Stimulated activated naive B cell treated with anti-CD40 and anti-IgM and Interleukin-4, amounts not matched to agents 10 μg/mL and 1 μg/mL and 100 μg/mL, for 72 hours (primary cell): ENCODE measurements at places on chromosomes 2 and 18.

DNA sequence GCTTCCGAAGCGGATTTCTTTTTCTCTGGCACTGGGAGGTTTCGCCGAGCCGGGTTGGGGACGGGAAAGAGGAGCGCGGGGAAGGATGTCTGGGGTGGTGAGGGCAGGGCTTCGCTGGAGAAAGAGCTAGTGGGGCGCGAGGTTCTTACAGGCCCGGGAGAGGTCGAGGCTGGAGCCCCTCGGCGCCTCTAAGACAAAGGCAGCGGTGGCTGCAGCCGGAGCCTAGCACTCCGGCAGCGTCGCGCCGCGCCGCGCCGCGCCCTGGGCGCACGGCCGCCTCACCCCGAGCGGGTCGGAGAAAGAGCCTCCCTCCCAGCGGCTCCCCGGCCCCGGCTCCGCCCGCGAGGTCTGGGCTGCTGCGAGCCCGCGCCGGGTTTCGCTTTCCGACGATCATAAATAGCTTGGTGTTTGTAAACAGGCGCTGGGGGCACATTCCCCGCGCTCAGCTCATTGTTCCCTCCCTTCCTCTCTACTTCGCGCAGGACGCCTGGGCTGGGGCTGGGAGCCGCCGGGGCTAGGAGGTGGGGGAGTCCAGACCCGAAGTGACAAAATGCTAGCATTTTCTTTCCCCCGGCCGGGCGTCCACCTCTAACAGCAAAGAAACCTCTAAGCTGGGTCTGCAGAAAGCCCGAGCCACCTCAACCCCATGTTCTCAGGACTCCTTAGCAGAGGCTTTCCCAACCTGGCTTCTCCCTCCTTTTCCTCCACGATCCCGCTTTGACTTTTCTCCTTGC, 813 bp upstream of the MEIS1 start:
- H3K4me1 ChIP-seq, result peaks cover 29% of the 10 kb centered on the region
- H3K4me3 ChIP-seq, result peak overlapping the region; percentile 83
- H3K27me3 ChIP-seq, result peaks cover 68% of the 10 kb centered on the region

DNA sequence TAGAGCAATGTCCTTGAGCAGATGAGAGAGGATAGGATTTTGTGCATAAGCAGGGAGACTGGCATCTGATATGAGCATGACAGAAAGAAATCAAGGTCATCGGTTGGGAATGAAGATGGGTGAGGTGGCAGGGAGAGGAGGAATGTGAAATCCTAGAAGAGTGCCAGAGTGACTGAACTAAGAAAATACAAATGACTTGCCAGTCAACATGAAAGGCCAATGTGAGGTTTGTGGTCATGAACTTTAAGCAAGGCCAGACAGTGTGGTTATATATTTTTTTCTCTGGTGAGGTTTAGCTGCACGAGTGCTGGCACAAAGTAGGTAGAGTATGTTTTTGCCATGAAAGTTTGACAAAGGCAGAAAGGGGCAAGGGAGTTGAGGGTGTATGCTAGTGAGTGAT, 21.2 kb downstream of the QPCT start:
- peaks cover 11% of the 10 kb centered on the region for H3K4me1 ChIP-seq
- peaks cover 7% of the 10 kb centered on the region for H3K36me3 ChIP-seq
- peaks cover 12% of the 10 kb centered on the region for H3K27me3 ChIP-seq
- DNase-seq, result peak; percentile 32
- no peak overlapping the region for H3K4me3 ChIP-seq

GRCh38 chr2:240462707-240463273, 27.3 kb downstream of the GPC1 start:
- DNase-seq, result no peak
- peaks cover 8% of the 10 kb centered on the region for H3K36me3 ChIP-seq
- no peak overlapping the region for H3K27ac ChIP-seq
- H3K4me3 ChIP-seq, result no peak overlapping the region

GRCh38 chr2:237667893-237668292, 40.5 kb downstream of the LRRFIP1 start:
- H3K27ac ChIP-seq, result peak overlapping the region; percentile 70
- H3K4me1 ChIP-seq, result peaks cover 76% of the 10 kb centered on the region
- peaks cover 6% of the 10 kb centered on the region for H3K27me3 ChIP-seq
- no peak overlapping the region for H3K4me3 ChIP-seq
- H3K36me3 ChIP-seq, result peaks cover 23% of the 10 kb centered on the region

GRCh38 chr2:7205151-7205830, 288.1 kb downstream of the RNF144A start:
- H3K27me3 ChIP-seq, result peaks cover 8% of the 10 kb centered on the region
- H3K4me3 ChIP-seq, result no peak overlapping the region
- DNase-seq, result no peak
- no peaks in the 10 kb centered on the region for H3K36me3 ChIP-seq

DNA sequence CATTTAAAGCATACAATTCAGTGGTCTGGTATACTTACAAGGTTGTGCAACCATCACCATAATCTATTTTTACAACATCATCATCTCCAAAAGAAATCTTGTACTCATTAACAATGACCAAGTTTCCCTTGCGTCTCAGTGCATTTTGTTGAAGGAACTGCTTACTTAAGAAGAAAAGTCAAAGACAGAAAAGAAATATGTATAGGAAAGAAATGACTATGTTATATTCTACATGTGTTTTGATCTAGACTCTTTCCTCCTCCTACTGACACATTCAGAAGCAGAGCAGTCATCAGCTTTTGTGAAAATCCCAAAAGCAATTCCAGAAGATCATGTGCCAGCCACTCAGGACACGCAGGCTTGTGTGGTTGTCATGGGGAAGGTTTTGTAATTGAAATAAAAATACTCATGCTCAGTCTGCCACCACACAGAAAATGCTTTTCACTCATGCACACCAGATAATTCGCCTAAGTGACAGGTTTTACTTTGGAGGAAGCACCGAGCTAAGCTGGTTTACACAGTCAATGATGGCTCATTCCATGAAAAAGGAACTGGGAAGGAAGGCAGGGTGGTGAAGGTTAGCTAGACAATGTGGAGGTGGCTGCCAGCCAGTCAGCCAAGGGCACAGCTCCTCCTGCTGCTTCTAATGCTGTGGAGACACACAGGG, 158.5 kb upstream of the REV1 start:
- H3K4me1 ChIP-seq, result peaks cover 13% of the 10 kb centered on the region
- no peak overlapping the region for H3K27ac ChIP-seq
- H3K4me3 ChIP-seq, result no peak overlapping the region
- H3K27me3 ChIP-seq, result no peaks in the 10 kb centered on the region
- peaks cover 74% of the 10 kb centered on the region for H3K36me3 ChIP-seq

- DNase-seq, result no peak
- H3K4me3 ChIP-seq, result no peak overlapping the region
- no peak overlapping the region for H3K27ac ChIP-seq
- H3K27me3 ChIP-seq, result no peaks in the 10 kb centered on the region
- peaks cover 51% of the 10 kb centered on the region for H3K4me1 ChIP-seq
- peaks cover 3% of the 10 kb centered on the region for H3K36me3 ChIP-seq
Measured at GRCh38 chr2:43209204-43209717, 17.1 kb downstream of the ZFP36L2 start.

- peaks cover 24% of the 10 kb centered on the region for H3K27me3 ChIP-seq
- no peaks in the 10 kb centered on the region for H3K36me3 ChIP-seq
- no peak for DNase-seq
- no peaks in the 10 kb centered on the region for H3K4me1 ChIP-seq
- no peak overlapping the region for H3K4me3 ChIP-seq
Measured at GRCh38 chr2:133993160-133993559, 260.7 kb upstream of the MGAT5 start.

DNA sequence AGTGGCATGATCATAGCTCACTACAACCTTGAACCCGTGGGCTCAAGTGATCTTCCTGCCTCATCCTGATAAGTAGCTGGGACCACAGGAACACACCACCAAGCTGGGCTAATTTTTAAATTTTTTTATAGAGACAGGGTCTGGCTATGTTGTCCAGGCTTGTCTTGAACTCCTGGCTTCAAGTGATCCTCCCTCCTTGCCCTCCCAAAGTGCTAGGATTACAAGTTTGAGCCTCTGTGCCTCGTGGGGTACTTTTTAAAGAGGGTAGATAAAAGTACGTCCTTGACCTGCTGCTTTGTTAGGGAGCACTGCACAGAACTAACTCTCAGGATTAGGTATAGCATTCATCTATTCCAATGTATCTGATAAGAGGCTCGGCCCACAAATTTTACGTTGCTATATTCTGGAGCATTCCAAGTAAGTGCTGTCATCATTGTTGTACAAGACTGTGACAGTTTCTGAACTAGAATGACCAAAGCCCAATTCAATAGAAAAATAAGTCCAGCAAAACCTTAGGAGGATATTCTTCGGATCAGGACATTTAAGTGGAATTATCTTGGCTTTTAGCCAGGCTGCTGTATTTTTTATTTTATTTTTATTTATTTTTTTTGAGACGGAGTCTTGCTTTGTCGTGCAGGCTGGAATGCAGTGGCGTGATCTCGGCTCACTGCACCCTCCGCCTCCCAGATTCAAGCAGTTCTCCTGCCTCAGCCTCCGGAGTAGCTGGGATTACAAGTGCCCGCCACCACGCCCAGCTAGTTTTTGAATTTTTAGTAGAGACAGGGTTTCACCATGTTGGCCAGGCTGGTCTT, 4.1 kb downstream of the MTCL1 start:
- H3K27ac ChIP-seq, result no peak overlapping the region
- DNase-seq, result no peak
- H3K36me3 ChIP-seq, result peaks cover 9% of the 10 kb centered on the region
- peaks cover 12% of the 10 kb centered on the region for H3K4me1 ChIP-seq
- H3K27me3 ChIP-seq, result peaks cover 33% of the 10 kb centered on the region

GRCh38 chr2:64338910-64339500, 115.0 kb upstream of the LGALSL start:
- peaks cover 4% of the 10 kb centered on the region for H3K27me3 ChIP-seq
- peaks cover 7% of the 10 kb centered on the region for H3K4me1 ChIP-seq
- no peak for DNase-seq

DNA sequence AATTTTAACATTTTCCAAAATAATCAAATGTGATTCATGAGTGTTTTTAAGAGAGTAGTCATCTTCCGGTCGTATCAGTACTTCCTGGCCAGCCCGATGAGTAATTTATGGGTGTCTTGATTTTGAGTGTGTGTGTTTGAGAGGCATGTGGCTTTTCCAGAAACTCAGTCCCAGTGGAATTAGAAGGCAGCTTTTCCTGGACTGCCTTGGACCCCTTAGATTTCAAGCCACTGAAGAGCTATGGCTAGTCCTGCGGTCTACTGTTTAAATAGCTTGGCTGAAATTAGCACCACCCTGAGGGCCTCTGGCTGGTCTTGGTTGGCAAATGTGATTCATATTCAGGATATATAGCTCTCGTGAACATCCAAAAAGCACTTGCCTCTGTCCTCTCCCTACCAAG, 59.4 kb downstream of the HK2 start:
- no peak overlapping the region for H3K4me3 ChIP-seq
- peaks cover 60% of the 10 kb centered on the region for H3K36me3 ChIP-seq
- H3K4me1 ChIP-seq, result peaks cover 3% of the 10 kb centered on the region
- H3K27me3 ChIP-seq, result no peaks in the 10 kb centered on the region
- DNase-seq, result no peak

DNA sequence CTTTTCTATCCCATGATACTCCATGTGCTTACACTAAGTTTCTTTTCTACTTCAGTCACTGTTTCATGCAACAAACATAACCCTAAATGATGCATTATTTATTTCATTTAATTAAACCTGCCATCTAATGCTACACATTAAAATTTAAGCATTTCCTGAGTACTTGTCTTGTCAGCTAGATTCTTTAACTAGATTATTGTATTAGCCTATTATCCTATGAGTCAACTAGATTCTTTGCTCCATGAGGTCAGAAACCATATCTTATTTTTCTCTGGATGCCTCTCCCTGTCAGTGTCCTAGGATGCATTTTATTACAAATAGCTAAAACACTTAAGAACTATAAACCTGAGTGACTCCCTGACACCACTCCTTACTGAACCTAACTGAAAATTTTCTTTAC, 652.4 kb downstream of the SLC4A3 start:
- no peaks in the 10 kb centered on the region for H3K36me3 ChIP-seq
- DNase-seq, result no peak
- H3K4me3 ChIP-seq, result no peak overlapping the region
- no peaks in the 10 kb centered on the region for H3K27me3 ChIP-seq

DNA sequence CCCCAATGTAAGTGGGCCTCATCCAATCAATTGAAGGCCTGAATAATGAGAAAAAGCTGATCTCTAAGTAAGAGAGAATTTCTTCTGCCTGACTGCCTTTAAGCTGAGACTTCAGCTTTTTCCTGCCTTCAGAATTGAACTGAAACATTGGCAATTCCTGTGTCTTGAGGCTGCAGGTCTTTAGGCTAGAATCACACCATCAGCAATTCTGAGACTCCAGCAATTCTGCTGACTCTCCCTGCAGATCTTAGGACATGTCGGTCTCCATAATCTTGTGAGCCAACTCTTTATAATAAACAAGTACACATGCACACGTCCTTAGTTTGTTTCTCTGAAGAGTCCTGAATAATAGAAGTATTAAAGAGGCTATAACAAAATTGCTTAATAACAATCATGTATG, 209.1 kb downstream of the FSIP2 start:
- H3K4me3 ChIP-seq, result no peak overlapping the region
- no peaks in the 10 kb centered on the region for H3K27me3 ChIP-seq
- H3K36me3 ChIP-seq, result peaks cover 3% of the 10 kb centered on the region
- DNase-seq, result no peak
- no peak overlapping the region for H3K27ac ChIP-seq

DNA sequence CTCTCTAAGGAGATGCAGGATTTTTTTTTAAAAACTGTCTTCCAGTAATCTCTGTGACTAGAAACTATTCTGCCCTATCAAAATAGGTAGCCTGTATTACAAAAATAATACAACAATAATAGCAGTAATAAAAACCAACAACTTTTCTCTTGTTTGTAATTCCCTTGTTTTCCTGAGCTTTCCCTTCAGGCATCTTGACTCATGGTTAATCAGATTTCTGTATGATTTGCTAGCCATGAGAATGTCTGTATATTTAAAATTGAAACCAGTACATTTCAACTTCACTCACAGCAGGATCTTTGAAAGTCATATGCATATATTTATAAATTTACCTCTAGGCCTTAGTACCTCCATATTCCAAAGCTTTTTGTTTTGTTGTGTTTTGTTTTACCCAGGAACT, 38.2 kb downstream of the SLC4A10 start:
- DNase-seq, result no peak
- H3K27ac ChIP-seq, result no peak overlapping the region
- H3K4me1 ChIP-seq, result no peaks in the 10 kb centered on the region
- H3K4me3 ChIP-seq, result no peak overlapping the region
- H3K27me3 ChIP-seq, result no peaks in the 10 kb centered on the region
- no peaks in the 10 kb centered on the region for H3K36me3 ChIP-seq

DNA sequence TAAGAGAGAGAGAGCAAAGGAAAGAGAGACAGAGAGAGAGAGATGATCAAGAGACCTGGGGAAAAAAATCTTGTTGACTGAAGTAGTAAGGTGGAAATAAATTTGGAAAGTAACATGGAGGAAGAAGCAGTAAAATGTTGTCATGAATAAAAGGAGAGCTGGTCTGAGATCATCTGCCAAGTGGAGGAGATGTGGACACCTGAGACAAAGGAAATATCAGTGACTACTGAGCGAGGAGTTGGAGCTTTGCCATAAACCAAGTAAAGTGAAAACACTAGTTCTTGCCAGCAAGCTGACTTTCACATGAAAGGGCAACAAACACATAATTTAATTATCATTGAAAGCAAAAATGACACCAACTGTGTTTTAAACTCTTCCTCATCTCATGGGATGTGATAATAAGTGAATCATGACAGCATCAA, 49.0 kb upstream of the DSG1 start:
- H3K27ac ChIP-seq, result no peak overlapping the region
- DNase-seq, result no peak
- no peaks in the 10 kb centered on the region for H3K4me1 ChIP-seq
- H3K36me3 ChIP-seq, result no peaks in the 10 kb centered on the region

- peaks cover 23% of the 10 kb centered on the region for H3K4me1 ChIP-seq
- H3K27ac ChIP-seq, result peak overlapping the region; percentile 22
- peak; percentile 37 for DNase-seq
Measured at GRCh38 chr18:74493689-74494088, 2.5 kb upstream of the CNDP2 start.

GRCh38 chr2:111702804-111703196, 181.2 kb downstream of the ANAPC1 start:
- H3K36me3 ChIP-seq, result peaks cover 8% of the 10 kb centered on the region
- no peak for DNase-seq
- peaks cover 5% of the 10 kb centered on the region for H3K27me3 ChIP-seq
- peak overlapping the region; percentile 46 for H3K4me3 ChIP-seq
- peak overlapping the region; percentile 76 for H3K27ac ChIP-seq
